ENCODE measurements at places on chromosomes 16 and 17.

- DNase-seq = no peak
Observed at GRCh38 chr16:88973007-88973410, 4.0 kb downstream of the CBFA2T3 start.

DNA sequence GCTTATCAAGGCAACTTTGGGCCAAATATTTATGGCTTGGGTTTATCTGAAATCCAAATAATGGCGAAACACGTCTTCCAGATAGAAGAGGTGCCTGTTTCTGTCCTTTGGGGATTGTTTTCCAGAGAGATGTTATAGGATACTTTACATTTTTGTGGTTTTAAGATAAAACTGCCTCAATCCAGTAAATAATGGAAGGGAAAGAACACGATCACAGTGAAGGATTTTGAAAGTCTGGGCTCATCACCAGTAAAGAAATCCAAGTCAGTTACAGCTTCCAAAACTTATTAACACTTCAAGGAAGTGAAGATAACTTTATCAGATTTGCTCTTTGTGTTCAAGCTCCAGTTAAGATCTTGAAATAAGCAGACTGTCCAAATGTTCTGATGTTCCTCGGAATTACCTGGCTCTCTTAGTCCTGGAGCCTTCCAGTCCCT is 30.1 kb downstream of the DNAH2 start:
- no peak for DNase-seq

DNA sequence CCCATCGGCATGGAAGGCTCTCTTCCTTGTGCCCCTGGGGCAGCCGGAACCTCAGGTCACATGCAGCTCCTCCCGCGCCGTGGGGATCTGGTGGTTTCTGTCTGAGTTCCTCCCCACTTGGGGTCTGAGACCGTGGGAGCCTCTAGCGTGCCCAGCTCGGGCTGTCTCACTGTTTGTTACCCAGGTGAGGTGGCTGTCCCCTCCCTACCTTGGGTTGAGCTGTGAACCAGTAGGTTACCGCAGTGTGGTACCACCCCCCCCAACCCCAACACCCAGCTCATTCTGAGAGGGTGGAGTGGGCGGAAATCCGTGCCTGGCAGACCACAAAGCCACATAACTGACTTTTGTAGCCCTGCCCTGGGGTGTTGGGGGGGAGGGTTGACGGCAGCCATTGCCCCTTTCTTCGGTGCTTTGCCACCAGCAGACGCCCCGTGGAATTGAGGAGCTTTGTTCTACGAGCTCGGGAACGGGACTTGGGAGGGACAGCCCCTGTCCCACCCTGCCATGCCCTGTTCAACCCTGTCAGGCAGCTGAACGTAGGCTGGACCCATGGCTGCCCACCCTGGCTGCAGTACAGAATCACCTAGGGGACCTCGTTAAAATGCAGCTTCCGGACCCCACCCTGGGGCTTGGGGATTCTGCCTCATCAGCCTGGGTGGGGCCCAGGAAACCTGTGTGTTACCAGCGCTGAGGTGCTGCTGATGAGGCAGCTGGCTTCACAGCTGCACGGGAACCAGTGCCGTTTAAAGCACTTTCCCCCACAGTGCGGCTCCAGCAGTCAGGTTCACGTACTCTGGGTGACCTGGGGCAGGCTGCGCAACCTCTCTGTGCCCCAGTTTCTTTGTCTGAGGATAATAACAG is 18.5 kb downstream of the RAP1GAP2 start:
- no peak for DNase-seq

DNA sequence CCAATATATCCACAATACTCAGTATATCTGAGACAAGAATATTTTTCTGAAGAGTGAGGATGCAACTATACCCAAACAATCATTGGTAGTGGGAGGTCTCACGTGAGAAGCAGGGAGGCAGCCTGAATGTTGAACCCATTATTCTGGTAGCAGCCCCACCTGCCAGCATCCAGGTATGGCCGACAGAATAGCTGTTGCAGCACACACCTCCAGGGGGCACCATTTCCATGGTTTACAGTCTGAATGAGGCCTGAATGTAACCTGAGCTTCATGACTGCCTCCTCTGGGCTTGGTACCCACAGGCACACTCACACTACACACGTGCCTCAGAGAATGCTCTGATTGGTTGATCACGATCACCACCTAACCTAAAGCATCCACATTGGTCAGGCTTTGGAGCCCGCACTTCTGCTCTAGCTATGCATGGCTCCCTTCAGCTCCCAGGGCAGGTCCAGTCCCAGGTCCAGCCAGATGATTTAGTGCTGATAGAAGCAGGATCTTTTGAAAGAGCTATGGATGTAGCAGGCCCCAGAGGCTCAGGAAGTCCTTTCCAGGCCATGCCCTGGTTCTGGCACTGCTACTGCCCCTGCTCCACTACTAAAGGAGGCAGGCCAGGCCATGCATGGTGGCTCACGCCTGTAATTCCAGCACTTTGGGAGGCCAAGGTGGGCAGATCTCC is 11.0 kb upstream of the CBFB start:
- no peak for DNase-seq

DNA sequence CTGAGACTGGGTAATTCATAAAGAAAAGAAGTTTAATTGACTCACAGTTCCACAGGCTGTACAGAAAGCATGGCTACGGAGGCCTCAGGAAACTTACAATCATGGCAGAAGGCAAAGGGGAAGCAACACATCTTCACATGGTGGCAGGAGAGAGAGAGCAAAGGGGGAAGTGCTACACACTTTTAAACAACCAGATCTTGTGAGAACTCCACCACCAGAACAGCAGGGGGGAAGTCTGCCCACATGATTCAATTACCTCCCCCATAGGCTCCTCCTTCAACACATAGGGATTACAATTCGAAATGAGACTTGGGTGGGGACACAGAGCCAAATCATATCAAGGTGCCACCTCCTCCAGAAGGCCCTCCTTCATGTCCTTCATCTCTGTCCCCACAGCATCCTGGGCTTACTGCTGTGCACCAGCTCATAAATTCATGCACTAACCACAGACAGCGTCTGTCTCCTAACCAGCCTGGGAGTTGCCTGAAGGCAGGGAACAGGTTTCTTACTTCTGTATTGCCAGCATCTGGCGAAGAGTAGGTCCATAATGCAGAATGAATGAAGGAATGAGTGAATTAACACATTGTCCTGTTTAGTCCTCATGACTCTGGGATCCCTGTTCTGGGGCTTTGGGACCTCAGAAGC is 74.4 kb downstream of the WSB1 start:
- DNase-seq = no peak

DNA sequence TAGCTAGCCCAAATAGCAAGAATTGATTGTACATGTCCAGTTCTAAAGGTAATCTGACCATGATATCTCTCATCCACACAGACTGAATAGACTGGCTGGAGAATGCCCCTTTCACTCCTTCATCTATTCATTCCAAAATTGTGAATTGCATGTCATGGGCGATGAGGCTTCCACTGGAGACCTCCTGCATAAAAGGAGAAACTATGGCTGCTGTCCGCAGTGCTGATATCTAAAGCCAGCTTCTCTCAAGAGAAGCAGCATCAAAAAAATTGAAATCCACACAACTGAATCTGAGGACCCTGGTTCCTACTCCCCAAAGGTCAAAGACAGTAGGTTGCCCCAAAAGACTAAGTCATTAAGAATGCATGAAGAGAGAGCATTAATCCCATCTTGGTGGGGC is 7.9 kb upstream of the SCNN1G start:
- DNase-seq = no peak

DNA sequence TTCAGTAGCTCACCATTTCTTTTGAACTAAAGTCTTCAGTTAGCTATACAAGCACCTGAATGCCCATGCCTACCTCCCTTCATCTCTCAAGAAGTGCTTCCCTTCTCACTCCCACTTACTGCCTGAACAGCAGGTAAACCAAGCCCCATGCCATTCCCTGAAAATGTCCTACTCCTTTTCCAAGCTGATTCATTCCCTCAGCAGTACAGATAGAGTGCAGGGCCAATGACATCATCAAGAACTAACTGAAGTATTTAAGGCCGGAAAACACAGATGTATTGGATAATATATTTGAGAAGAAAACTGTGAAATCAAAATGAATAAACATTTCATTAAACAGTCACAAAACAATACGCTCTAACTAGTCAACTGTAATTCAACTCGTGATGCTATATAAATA is 478.8 kb upstream of the CDH11 start:
- no peak for DNase-seq

- no peak for DNase-seq
Observed at GRCh38 chr17:4074831-4075495, 67.9 kb downstream of the ZZEF1 start.

DNA sequence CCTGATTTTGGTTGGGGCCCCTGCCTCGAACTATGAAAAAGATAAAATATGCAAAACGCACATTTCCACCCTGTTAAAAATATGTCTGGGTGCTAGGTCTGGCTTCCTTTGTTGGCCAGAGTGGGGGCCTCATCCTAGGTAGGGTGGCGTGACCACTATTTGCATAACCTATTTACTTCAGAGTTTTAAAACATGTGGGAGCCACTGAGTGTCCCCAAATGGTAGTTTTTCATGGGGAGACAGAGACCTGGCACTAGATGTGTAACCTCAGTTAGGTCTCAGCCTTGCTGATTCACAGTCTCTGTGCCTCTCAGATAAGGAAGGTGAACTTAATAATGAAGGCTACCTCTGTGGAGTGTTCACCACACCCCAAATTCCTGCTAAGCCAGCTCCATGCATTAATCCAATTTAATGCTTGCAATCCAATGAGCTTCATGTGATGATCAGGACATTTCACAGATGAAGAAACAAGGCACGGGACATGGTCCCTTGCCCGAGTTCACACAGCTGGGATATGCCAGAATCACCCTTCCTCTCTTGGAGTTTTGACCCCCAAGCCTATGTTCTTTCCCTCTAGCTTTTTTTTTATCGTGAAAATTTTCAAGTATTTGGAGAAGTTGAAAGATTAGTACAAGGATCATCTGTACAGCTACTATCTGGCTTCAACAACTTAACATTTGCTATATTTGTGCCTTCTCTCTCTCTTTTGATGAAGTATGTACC is 103.4 kb downstream of the IRF8 start:
- DNase-seq = no peak

DNA sequence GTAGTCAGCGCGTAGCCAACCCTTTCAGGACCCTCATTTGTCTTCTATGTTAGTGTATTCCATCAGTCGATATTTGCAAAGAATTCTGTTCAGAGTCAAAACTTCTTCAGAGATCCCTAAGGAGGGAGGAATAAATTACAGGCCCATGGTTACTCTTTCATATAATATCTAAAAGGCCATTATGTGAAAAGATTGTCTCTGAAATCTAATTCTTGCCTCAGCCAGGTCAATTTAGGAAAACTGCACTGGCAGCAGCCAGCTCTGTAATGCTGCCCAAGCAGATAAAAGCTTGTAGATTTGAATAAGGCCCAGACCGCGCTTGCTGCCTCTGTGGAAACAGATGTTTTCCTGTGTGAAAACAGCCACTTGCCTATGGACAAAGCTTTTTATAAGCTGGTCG is 379.8 kb downstream of the CNTNAP4 start:
- no peak for DNase-seq

GRCh38 chr16:85562093-85562786 is 50.9 kb upstream of the GSE1 start:
- no peak for DNase-seq

- no peak for DNase-seq
Observed at GRCh38 chr17:48037838-48038323, 284 bp upstream of the COPZ2 start.

DNA sequence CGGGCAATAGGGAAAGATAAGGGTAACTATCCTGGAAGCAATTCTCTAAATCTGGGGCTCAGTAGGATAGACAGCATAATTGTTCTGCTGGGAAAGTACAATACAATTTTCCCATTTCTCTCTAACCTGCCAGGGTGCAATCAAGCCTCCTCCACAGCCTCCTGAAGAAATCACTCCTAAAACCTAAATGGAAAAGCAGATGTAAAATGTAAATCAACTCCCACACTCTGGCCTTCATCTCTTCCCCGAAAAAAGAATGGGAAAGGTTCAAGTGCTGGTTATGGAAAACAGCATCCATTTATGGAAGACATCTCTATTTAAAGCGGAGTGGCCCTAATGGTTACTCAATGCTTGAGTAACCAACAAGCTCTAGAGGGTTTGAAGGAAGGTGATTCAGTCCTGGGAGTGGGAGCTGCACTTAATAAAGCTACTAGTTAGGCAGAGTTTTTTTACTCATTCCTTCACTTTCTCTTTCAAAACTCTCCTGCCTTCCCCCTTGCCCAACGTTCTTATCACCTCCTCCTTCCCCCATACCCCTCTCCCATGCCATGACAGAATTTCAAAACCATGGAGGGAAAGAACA is 5.1 kb downstream of the MMD start:
- DNase-seq = no peak

Data from anterior cingulate cortex (tissue), 58 donors.